NCI-H2081 treated with DMSO at 0.1 percent for 48 hours (cell line): ENCODE measurements at places on chromosomes 7 and 10.

GRCh38 chr7:50037086-50037485, 56.0 kb downstream of the ZPBP start:
- no peak for DNase-seq

DNA sequence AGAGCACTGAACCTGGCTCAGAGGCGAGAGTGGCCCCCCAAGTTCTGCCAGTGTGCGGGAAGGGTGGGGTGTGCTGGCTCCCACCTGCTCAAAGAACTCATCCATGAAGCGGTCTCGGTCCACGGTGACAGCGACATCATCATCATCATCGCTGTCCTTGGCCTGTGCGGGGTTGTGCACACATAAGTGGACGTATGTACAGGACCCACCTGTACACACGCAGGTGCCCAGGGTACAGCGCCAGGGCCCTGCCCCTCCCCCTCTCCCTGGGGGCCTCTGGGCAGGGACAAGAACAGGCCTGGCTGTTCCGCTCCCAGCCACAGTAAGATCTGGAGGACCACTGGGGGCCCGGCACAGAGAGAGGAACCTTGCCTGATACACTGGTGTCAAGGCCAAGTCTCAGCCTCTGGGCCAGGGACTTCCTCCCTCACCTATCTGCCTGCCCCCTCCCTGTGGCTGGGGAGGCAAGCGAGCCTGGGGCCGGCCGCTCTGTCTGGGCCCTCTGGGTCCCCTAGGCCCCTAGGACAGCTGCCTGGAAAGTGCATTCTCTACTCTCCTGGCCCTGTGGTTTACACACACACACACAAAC, 10.4 kb downstream of the STX1A start:
- no peak for DNase-seq

- no peak for DNase-seq
These were observed 171.9 kb downstream of the PKD1L1 start for GRCh38 chr7:47776335-47776734.

DNA sequence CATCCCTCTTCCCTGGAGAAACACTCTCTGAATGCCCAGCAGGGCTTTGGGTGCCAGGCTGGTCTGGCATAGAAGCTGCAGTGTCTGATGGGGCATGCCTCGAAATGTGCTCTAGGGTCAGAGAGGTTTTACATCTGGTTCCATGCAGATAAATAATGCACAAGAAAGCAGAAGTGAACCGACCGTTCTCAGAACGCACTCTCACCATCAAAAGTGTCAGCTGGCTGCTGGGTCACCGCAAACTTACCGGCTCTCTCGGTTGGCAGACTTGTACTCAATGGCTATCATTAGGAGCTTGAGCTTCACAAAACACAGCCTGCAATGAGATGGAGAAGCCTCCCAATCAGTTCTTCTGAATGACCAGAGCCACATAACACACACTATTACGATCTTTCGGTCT, 610.0 kb downstream of the KCNMA1 start:
- no peak for DNase-seq

- DNase-seq, result no peak
These were observed 20.4 kb downstream of the BCCIP start for GRCh38 chr10:125843603-125844329.

DNA sequence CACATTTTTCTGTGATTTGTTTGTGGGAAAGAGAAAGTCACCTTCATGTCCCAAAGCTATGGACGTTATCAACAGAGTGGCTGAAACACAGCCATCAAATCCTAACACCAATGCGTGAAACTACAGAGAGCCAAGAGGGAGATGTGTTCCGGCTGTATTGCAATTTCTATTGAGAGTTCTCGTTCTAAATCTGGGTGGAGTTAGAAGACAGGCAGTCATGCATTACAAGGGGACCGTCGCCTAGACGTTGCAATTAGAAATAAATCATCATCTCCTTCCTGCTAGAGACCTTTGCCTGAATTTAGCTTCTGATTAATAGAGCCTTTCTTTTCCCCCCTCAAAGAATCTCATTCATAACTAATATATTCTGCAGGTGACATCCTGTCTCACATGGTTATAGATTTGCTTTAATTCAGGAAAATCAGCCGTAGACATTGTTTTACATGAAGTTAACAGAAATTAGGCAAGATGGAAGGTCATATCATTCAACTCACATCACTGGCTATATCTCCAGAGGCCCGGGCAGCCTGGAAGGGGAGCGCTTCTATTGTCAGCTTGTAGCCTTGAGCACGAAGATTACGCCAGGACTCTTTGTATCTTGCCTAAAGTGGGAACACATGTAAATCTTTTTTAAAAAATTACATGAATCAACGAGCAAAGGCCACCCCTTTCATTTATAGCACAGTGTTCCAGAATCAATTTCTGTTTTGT, 52.6 kb downstream of the HABP2 start:
- no peak for DNase-seq

DNA sequence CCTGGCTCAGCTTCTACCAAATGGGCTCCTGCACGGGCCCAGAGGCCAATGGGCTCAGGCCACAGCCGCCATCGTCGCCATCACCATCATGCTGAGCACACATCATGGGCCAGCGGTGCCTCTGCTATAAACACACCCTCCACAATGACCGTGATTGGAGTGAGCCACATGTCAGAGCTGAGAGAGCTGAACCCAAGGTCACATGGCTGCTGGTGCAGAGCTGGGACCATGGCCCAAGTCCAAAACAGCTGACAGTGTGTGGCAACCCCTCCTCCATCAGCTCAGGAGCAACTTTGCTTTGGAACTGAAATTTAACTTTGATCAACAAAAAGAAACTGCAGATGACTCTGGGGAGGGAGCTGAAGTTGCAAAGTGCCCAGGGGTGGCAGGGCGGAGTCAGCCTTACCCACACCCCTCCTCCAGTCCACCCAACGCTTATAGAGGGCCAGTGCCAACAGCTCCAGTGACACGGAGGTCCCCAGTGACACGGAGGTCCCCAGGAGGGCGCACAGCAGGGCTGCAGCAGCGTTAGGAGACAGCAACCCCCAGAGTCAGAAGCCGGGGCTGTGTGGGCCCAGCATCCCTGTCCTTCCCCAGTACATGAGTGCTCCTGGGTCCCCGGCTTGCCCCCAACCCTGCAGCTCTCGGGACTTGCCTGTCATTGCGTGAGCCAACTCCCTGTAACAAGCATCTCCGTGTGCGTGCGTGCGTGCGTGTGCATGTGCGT, 249.6 kb downstream of the ELFN1 start:
- DNase-seq, result no peak

DNA sequence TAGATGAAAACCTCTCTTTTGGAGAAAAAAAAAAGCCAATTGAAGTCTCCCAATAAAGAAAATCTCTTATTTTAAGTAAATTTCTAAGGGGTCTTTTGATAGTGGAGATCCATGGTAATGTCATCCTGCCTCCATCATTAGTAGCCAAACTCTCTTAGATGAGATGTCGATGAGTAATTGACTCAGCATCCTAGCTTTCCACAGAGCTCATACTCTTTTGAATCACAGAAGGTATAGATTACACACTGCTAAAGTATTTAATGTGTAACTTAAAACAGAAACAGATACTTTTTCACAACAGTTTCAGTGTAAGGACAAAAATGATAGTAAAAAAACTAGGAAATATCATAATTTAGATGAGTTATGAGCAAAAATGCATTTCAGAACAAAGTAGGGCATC, 19.4 kb downstream of the MAGI2 start:
- no peak for DNase-seq
